ENCODE measurements at places on chromosomes 5 and 9. TPM values are rescaled to one million over a fixed set of nuclear protein-coding genes. Genes with fewer than 3 reads are reported as not detected.
A peak's percentile ranks its signal among the peaks of the same experiment; 100 is the strongest.

DNA sequence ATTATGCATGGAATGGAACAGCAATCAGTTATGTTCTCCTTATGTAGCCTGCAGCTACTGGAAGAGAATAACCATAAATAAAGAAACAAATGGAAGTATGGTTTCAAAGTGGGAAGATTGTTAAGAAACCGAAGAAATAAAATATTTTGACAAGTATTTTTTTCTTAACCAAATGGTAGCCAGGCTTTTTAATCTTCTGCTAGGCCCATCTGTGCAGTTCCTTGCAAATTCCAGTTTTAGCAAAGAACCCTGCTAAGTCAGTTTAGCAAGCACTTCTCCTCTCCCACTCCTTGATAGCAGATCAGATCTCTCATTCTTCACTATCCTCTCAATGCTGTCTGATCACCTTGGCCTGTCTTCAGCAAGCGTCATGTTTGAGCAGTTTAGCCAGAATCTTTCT, 111.1 kb upstream of the PRDM9 start:
- H3K4me3 ChIP-seq, result no peak overlapping the region
- DNase-seq, result no peak
- no peaks in the 10 kb centered on the region for H3K27me3 ChIP-seq
- no peaks in the 10 kb centered on the region for H3K36me3 ChIP-seq
- no peaks in the 10 kb centered on the region for H3K4me1 ChIP-seq

DNA sequence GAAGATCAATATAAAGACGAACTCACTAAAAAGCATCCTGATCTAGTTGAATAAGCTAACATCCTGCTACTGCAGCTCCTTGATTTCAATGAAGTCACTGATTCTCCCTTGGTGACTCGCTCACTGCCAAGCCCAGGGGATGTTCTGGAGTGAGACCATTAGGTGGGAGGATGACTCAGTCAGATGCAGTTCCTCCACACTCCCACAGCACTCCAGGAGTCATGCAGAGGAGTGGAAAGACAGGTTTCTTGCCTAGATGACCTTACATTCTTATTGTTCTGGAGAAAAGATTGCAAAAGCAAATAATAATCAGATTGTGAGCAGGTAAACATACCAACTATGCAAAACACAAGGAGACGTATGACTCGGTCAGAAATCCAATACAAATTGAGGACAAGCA, 15.3 kb downstream of the GCNT4 start:
- H3K27ac ChIP-seq, result no peak overlapping the region
- H3K27me3 ChIP-seq, result no peaks in the 10 kb centered on the region
- no peak overlapping the region for H3K4me3 ChIP-seq
- peak; percentile 12 for DNase-seq
- no peaks in the 10 kb centered on the region for H3K4me1 ChIP-seq
- no peaks in the 10 kb centered on the region for H3K36me3 ChIP-seq

DNA sequence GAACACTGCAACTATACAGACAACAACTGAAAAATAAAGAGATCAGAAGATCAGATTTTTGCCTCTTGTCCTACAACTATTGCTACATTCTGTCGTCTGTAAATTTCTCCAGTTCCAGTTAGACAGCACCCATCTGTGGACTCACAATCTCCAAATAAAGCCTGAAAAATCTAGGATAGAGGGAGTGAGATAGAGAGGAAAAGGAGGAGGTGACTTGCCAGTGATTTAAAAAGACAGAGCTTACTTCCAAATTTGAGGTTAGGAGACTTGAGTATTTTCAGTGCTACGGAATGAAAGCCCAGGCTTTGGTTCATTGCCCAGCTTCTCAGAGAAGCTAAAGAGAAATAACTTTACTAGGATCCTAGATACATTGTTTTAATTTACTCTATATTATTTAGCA, 63.6 kb downstream of the PTCD2 start:
- H3K27me3 ChIP-seq, result no peaks in the 10 kb centered on the region
- H3K4me3 ChIP-seq, result no peak overlapping the region
- H3K36me3 ChIP-seq, result no peaks in the 10 kb centered on the region
- H3K27ac ChIP-seq, result no peak overlapping the region
- peaks cover 30% of the 10 kb centered on the region for H3K4me1 ChIP-seq

DNA sequence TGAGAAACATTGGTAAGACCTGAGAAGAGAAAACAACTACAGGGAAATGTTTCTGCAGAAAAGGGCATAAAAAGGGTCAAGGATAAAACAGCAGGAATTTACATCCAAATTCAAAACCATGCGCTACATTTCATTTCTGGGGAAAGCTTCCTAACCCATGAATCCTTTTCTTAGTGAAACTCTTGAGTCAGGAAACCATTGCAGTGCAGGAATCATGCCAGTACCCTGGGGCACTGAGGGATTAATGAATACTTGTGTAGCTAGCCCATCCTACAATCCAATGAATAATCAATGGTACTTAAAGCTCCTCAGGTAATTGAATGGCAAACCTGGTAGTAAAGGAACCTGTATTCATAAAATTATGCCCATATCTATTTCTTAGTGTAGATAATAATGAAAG, 580.5 kb downstream of the TLE1 start:
- no peaks in the 10 kb centered on the region for H3K36me3 ChIP-seq
- no peaks in the 10 kb centered on the region for H3K27me3 ChIP-seq
- no peak for DNase-seq
- no peaks in the 10 kb centered on the region for H3K4me1 ChIP-seq
- no peak overlapping the region for H3K27ac ChIP-seq

DNA sequence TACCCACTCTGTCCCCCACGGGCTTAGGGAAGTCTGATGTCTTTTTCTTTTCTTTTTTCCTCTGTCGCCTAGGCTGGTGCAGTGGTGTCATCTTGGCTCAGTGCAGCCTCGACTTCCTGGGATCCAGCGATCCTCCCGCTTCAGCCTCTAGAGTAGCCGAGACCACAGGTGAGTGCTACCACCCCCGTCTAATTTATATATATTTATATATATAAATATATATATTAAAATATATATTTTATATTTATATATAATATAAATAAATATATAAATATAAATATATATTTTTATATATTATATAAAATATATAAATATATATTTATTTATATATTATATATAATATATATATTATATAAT, 3.3 kb upstream of the ANXA2R start:
- no peaks in the 10 kb centered on the region for H3K36me3 ChIP-seq
- H3K4me1 ChIP-seq, result peaks cover 22% of the 10 kb centered on the region
- no peak for DNase-seq
- H3K4me3 ChIP-seq, result peak overlapping the region; percentile 87
- H3K27me3 ChIP-seq, result no peaks in the 10 kb centered on the region
- peak overlapping the region; percentile 77 for H3K27ac ChIP-seq

The PHF19 gene
- 138 TPM for total RNA-seq

DNA sequence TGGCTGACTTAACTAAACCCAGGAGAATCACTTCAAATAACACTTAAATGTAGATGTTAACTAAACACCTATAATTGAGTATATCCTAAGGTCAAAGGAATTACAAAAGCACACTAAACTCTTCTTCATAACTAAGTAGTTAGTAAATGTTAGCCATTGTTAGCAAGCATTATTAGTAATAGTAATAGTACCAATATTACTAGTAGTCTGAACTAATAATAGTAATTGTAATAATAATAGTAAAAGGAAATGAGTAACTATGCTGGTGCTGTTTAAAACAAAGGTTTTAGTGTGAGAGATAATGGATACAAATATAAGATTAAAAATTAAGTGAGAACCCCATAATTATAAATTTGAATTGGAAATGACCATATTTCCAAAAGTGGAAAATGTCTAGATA, 641.9 kb upstream of the RORB start:
- no peaks in the 10 kb centered on the region for H3K4me1 ChIP-seq
- H3K36me3 ChIP-seq, result no peaks in the 10 kb centered on the region
- no peak overlapping the region for H3K4me3 ChIP-seq
- H3K27ac ChIP-seq, result no peak overlapping the region
- DNase-seq, result no peak
- no peaks in the 10 kb centered on the region for H3K27me3 ChIP-seq

DNA sequence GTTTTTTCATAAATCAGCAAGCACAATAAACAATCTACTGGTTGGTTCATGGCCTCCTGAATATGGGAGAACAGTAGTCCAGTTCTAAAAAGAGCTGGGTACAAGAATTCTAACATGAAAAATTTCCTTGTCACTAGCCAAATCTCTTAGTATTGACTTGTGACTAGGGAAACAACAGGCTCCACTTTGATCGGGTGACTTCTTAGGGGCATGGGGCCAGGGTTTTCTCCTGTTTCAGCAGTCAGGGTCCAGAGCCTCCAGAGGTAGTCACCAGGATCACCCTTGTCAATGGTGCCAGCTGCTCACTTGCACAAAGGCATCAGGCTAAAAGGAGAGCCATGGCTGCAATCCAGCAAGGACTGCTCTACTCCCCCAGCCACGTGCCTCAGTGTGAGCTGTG, 38.1 kb downstream of the LPAR1 start:
- H3K36me3 ChIP-seq, result no peaks in the 10 kb centered on the region
- H3K27ac ChIP-seq, result no peak overlapping the region
- H3K4me1 ChIP-seq, result no peaks in the 10 kb centered on the region
- no peaks in the 10 kb centered on the region for H3K27me3 ChIP-seq
- H3K4me3 ChIP-seq, result no peak overlapping the region
- no peak for DNase-seq

The FAM240B gene
- not detected for total RNA-seq

DNA sequence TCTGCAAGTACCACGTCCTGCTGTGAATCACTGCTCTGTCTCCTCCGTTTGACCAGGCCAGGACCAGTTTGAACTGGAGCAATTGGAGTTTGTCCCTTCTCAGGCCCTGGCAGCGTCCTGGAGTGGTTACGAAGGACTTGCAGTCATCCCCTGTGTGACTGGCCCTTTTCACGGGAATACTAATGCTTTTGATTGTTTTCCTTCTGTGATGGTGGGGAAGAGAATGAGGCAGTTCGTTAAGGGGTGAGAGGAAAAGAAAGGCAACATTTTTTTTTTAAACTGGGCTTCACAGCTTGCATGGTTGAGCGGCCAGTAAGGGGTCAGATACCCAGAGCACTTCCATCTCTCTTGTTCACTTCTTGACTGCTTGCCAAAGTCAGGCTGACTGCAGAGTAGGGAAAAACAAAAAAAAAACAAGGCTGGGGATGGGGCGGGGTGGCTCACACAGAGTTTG, 153.5 kb upstream of the STK32A start:
- H3K27me3 ChIP-seq, result no peaks in the 10 kb centered on the region
- no peaks in the 10 kb centered on the region for H3K36me3 ChIP-seq
- DNase-seq, result no peak
- H3K27ac ChIP-seq, result no peak overlapping the region
- H3K4me1 ChIP-seq, result no peaks in the 10 kb centered on the region

- no peaks in the 10 kb centered on the region for H3K4me1 ChIP-seq
- H3K27ac ChIP-seq, result no peak overlapping the region
- DNase-seq, result no peak
- H3K4me3 ChIP-seq, result no peak overlapping the region
Measured at GRCh38 chr9:37602817-37603216, 10.4 kb upstream of the TOMM5 start.

DNA sequence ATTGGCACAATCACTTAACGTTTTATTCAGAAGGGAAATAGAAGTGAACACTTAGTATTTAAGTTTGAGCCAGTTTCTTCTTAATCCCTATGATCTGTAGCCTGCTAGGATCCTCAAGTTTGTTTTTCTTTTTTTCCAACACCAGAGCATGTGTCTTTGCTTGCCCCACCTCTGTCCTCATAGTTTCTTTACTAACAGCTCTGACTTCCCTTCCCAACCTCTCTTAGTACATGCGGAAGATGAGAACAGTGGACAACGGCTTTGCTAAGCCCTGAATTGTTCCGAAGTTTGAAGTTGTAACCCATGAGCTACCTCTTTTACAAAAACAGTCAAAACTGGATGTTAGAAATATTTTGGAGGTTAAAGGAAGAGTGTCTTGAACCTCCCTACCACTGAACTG, 61.7 kb upstream of the TAF11L2 start:
- no peaks in the 10 kb centered on the region for H3K36me3 ChIP-seq
- peak; percentile 47 for DNase-seq
- H3K4me3 ChIP-seq, result no peak overlapping the region
- no peak overlapping the region for H3K27ac ChIP-seq
- H3K27me3 ChIP-seq, result no peaks in the 10 kb centered on the region
- peaks cover 7% of the 10 kb centered on the region for H3K4me1 ChIP-seq

- no peak overlapping the region for H3K27ac ChIP-seq
- H3K36me3 ChIP-seq, result no peaks in the 10 kb centered on the region
- H3K4me1 ChIP-seq, result no peaks in the 10 kb centered on the region
- H3K27me3 ChIP-seq, result no peaks in the 10 kb centered on the region
- DNase-seq, result no peak
Measured at GRCh38 chr5:173742432-173742816, 126.0 kb upstream of the BOD1 start.

DNA sequence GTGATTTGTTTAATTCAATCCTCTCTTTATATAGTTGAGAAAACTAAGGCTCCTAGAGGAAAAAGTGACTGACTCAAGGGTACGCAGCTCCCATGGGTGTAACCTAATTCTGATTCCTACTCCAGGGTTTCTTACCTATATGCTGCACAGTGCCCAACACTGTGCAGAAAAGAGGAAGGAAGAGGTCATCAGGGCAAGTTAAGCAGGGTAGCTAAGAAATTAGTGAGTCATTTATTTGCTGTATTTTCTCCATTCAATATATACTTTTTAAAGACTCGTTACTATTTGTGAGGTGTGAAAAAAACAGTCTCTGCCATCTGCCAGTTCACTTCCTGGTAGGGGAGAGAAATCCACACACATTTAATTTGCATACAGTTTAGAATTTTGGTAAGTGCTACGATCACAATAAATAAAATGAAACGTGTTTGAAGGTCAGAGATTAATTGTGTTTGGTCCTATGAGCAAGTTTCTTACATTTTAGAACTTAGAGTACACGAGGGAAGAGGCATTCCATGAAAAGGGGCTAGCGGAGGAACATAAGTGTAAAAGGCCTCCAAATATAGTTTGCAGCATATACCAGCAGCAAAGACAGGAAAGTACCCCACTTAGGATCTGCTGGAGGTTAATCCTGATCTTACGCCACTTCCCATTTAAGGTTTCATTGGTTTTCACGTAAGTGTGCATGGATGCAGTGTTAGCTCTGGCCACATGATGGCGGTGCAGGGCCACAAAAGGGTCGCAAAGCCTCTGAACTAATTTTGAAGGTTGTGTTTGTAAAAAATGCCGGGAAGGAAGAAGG, 59.9 kb upstream of the TLR4 start:
- peaks cover 9% of the 10 kb centered on the region for H3K27me3 ChIP-seq
- peaks cover 6% of the 10 kb centered on the region for H3K4me1 ChIP-seq
- no peak overlapping the region for H3K4me3 ChIP-seq
- peak; percentile 86 for DNase-seq
- no peaks in the 10 kb centered on the region for H3K36me3 ChIP-seq

The TCF7 gene
- total RNA-seq, result 2.5 TPM

- H3K27me3 ChIP-seq, result no peaks in the 10 kb centered on the region
- H3K36me3 ChIP-seq, result no peaks in the 10 kb centered on the region
- H3K4me3 ChIP-seq, result no peak overlapping the region
- H3K4me1 ChIP-seq, result no peaks in the 10 kb centered on the region
Measured at GRCh38 chr5:167822241-167822640, 469.2 kb upstream of the WWC1 start.

GRCh38 chr5:84642795-84643194, 258.1 kb upstream of the EDIL3 start:
- peak; percentile 22 for DNase-seq
- no peaks in the 10 kb centered on the region for H3K27me3 ChIP-seq
- no peaks in the 10 kb centered on the region for H3K36me3 ChIP-seq
- H3K4me3 ChIP-seq, result no peak overlapping the region
- H3K4me1 ChIP-seq, result no peaks in the 10 kb centered on the region
